ENCODE measurements at places on chromosomes 4 and X.

- no peak for DNase-seq
These were observed 9.7 kb downstream of the PPEF2 start for GRCh38 chr4:75892508-75892907.

DNA sequence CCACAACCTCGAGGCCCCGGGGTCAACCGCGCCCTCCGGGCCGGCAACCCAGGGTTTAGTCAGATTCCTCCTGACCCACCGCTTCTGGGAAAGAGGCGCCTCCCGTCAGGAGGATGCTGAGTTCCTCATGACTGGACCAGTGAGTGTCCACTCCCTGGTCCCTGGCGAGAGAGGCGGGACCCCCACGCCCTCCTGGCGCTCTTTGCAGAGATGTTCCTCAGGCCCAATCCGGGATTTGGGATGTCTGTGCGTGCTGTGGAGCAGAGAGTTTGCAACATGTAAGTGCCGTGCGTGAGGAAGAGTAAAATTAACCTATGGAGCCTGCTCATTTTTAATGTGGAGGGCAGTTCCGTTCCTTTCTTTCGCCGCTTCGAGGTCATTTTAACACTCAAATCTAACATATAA is 824 bp upstream of the UGDH start:
- DNase-seq: no peak

DNA sequence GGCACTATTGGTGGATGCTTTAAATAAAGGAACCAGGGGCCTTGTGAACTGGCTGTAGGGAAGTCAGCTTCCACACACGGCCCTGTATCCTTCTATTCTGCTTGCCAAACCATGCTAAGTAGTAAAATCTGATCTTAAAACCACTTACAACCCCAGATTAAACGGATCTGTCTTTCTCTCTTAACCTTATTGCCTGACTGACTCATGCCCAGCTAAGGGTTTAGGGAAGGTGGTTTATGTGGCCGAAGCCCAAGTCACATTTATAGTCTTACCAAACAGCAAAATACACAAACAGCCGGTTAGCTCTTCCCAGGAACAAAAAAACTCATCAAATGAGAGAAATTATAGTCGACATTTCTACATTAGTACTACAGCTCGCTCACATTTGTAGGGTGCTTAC is 988.4 kb upstream of the TENM3 start:
- DNase-seq: no peak

DNA sequence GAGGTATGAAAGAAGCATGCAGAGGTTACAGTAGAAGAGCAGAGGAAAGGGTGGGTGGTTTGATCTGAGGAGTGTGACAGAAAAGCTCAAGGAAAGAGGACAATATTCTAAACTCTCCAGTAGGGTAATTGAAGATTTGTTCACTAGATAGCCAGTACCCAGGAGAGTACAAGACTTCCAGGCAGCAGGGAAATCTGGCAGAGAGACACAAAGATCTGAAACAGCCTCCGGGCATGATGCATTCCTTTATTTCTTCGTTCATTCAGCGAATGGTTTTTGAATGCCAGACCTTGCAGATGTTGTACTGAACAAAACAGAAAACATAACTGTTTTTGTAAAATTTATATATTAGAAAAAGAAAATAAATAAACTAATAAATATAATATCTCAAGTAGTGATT is 766.6 kb downstream of the FAT4 start:
- DNase-seq: no peak

DNA sequence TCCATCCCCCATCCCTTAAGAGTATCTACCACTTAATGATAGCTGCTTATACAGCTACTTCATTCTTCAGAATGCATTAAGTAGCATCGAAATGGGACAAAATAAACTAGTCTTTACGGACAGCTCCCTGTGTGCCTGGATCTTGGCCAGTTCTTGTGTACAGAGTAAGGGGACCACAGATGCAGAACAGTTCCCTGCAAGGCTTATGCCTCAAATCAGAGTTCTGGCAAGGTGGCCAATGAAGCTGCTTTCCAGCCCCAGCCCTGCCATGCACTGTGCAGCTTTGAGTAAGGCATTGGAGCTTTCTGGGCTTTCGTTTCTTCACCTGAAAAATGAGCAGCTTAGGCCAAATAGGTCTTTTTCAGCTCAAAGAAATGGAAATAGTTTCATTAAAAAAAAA is 14.2 kb downstream of the CLNK start:
- no peak for DNase-seq

DNA sequence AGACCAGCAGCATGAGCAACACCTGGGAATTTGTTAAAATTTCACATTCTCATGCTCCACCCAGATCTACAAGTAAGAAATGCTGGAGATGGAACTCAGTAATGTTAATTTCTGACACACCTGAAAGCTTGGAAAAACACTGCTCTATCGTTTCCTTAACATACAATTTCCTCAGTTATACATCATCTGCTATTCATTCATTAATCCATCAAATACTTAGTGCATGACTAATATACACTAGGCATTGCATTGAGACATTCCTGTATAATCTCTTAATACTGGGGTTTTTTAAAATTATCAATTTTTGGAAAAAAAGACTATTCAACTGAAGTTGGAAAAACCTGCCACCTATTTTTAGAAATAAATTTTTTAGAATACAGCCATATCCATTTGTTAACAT is 106.1 kb downstream of the CHM start:
- no peak for DNase-seq

DNA sequence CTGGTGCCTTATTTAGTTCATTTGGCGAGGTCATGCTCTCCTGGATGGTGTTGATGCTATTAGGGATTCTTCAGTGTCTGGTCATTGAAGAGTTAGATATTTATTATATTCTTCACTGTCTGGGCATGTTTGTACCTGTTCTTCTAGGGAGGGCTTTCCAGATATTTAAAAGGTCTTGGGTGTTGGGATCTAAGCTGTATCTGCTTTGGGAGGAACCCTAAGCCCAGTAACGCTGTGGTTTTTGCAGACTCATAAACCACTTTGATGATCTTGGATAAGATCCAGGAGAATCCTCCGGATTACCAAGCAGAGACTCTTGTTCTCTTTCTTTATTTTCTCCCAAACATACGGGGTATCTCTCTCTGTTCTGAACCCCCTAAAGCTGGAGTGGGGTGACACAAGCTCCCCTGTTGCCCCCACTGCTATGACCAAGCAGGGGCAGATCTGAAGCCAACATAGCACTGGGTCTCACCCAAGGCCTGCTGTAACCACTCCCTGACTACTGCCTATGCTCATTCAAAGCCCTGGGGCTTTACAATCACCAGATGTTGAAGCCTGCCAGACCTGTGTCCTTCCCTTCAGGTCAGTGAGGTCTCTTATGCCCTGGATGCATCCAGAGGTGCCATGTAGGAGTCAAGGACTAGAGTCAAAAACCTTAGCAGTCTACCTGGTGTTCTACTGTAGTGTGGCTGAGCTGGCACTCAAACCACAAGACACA is 187.6 kb downstream of the GUCY2F start:
- DNase-seq: no peak

- no peak for DNase-seq
These were observed 19.3 kb upstream of the DUSP9 start for GRCh38 chrX:153627675-153628111.

GRCh38 chrX:140525448-140525847 is 20.6 kb upstream of the SOX3 start:
- no peak for DNase-seq

GRCh38 chr4:7642741-7643458 is 208.2 kb upstream of the PSAPL1 start:
- no peak for DNase-seq

- no peak for DNase-seq
These were observed 53.7 kb downstream of the CHM start for GRCh38 chrX:85993539-85994197.

DNA sequence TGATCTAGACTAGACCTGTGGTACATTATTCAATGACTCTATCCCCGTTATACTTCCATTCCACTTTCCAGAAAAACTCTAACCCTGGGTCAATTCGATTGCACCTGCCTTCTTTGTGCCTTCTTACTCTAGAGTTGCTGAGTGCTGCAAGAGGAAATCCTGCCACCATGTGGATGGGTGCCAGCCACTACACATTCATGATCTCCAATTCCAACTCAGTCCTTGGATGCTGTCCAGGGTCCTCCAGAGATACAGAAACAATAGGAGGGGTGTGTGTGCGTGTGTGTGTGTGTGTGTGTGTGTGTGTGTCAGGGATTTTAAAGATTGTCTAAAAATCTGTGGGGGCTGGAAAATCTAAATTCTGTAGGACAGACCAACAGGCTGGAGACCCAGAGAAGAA is 42.9 kb upstream of the INTS6L start:
- DNase-seq: no peak

GRCh38 chrX:9337046-9337445 is 127.8 kb upstream of the TBL1X start:
- no peak for DNase-seq

DNA sequence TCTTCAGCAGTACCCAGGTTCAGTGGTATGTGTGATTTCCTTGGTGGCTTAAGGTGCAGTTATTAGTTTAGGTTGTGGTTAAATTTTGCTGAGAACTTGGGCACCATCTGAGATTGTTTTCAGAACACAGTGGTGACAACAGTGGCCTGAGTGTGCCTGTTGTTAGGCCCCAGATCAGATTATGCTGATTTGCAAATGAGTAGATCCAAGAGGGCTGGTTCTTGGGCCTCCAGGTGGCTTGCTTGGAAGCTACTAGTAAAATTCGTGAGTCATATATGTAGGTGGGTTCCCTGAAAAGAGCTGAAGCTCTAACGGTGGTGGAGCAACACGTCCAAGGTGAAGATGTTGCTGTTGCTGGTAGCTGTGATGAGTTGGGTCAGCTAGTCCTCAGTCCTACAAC is 2619.6 kb downstream of the PCDH7 start:
- no peak for DNase-seq

DNA sequence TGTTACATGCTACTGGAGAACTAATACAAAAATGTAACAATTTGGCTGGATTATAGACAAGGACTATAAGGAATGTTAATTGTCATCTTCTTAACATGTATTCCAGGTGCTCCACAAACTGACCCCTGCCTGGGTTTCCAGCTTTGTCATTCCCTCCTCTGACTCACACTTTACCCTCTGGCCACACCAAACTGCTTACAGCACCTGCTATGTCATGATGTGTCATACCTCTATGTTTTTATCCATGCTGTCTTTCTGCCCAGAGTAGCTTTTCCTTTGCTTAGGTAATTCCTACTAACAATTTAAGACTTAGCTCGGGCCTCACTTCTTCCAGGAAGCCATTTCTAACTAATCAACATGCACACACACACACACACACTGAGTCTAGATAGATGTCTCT is 14.0 kb upstream of the SHROOM4 start:
- no peak for DNase-seq

DNA sequence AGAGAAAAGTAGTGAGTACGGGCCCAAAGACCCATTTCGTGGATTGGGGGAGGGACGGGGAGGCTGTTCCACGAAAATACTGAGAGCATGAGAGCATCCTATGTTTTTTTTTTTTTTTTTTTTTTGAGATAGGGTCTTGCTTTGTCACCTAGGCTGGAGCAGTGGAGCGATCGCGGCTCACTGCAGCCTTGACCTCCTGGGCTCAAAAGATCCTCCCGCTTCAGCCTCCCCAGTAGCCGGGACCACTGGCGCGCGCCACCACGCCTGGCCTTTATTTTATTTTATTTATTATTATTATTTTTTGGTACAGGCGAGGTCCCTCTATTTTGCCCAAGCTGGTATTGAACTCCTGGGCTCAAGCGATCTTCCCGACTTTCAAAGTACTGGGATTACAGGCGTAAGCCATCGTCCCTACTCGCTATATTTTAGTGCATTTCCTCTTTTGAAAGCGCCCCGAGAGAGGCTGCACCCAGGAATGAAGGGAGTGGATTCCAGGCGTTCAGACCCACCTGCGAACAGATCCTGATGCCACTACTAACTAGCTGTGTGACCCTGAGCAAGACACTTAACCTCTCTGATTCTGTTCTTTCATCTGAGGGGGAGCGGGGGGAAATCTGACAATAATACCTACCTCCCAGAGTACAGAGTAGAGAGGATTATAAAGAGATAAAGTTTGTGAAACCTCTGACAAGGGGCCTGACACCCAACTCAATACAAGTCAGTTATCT is 5.4 kb upstream of the MSX1 start:
- DNase-seq: no peak

- no peak for DNase-seq
These were observed 154.5 kb downstream of the PALLD start for GRCh38 chr4:168651374-168651773.

GRCh38 chr4:186297013-186297645 is 31.1 kb downstream of the F11 start:
- no peak for DNase-seq

DNA sequence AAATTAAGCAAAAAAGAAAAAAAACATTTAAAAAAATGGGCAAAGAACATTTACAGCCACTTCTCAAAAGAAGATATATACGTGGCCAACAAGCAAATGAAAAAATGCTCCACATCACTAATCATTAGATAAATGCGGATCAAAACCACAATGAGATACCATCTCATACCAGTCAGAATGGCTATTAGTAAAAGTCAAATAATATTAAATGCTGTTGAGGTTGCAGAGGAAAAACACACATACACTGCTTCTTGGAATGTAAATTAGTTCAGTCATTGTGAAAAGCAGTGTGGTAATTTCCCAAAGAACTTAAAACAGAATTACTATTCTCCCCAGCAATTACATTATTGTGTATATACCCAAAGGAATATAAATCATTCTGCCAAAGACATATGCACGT is 1189.0 kb downstream of the PCDH18 start:
- no peak for DNase-seq

DNA sequence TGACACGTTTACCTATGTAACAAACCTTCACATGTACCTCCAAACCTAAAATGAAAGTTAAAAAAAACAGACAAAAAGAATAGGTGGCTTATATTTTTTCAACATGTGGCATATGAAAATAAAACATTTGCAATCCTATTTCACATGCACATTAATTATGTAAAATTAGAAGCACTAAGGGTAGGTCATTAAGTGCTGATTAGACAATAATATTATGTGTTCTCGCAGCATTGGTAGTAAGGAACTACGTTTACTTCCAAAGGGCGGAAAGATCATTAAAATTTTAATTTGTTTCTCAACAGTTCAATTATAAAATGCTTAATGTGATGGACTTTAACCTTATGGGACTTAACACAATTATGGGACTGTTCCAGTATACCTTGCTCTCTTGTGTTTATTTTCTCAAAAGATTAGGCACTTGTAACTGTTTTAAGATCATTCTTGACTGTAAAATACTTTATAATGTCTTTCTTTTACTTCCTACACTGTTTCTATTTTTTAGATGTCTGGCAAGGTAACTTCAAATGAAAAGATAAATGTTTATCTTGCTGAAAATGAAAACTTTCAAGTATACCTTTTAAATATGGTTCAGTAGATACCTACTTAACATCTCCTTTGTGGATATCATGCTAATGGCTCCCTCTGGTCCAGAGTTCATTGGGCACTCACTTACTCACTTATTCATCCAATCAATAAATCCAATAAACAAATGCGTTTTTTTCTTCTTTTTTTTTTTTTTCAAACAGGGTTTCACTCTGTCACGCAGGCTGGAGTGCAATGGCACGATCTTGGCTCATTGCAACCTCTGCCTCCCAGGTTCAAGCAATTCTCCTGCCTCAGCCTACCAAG is 202.0 kb downstream of the ARAP2 start:
- DNase-seq: no peak

All from stimulated activated CD8-positive, alpha-beta memory T cell treated with anti-CD3 and anti-CD28 coated beads, Interleukin-2, amount 100 ng/mL, for 1 hour (primary cell).